Myocyte (in vitro differentiated cells): ENCODE measurements at places on chromosomes 5 and 9. TPM values are rescaled to one million over a fixed set of nuclear protein-coding genes. Genes with fewer than 3 reads are reported as not detected.

DNA sequence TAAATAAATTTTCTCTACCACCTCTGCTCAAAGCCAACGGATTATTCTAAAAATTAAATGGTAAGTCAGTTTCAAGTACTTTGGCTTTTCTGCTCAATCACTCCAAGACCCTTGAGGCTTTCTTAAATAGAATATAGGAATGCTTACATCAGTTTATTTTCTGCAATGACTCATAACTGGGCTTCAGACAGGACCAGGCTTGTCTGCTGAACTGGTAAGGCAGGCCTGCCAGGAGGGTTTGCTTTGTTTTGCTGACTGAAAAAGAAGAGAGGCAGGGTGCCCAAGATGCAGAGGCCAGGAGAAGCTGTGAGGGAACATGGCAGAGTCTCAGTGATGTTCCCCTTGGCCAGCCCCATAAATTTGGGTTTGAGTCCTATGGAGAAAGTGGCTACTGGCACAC is 60.3 kb upstream of the EPB41L4A start:
- DNase-seq, result peak; percentile 20

DNA sequence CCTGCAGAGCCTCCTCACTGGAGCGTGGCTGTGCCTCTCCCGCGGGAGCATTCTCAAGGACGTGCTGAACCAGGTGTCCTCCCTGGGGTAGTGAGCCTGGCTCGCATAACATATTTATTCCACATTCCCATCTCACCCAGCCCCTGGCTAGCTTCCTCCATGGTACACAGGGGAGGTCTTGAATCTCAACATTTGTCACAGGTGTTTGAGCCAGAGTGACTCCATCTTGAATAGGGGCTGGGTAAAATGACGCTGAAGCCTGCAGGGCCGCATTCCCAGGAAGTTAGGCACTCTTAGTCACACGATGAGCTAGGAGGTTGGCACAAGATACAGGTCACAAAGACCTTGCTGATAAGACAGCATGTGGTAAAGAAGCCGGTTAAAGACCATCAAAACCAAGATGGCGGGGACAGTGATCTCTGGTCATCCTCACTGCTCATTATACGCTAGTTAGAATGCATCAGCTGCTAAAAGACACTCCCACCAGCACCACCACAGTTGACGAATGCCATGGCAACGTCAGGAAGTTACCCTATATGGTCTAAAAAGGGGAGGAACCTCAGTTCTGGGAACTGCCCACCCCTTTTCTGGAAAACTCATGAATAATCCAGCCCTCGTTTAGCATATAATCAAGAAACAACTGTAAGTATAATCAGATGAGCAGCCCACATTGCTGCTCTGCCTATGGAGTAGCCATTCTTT is 273.8 kb upstream of the IRX4 start:
- DNase-seq, result no peak

SEMA4D gene
- total RNA-seq, result 0.27 TPM in 1 of 2 replicates, not detected in the other

HMMR gene
- 1.4 and 3.5 TPM in 2 replicates for total RNA-seq

HAVCR1 gene
- total RNA-seq, result 0.43 TPM in 1 of 2 replicates, not detected in the other

FCN2 gene
- total RNA-seq, result not detected in 2 replicates

ITGA2 gene
- total RNA-seq, result 0.21 and 0.31 TPM in 2 replicates

- DNase-seq, result no peak
Measured at GRCh38 chr5:76576996-76577395, 46.2 kb downstream of the F2RL2 start.

GRCh38 chr5:100827481-100827889 is 75.6 kb downstream of the ST8SIA4 start:
- peak; percentile 97 for DNase-seq

GRCh38 chr9:4850603-4851310 is 58.0 kb downstream of the RCL1 start:
- DNase-seq, result no peak

CDC26 gene
- 27.8 and 36.0 TPM in 2 replicates for total RNA-seq

DNA sequence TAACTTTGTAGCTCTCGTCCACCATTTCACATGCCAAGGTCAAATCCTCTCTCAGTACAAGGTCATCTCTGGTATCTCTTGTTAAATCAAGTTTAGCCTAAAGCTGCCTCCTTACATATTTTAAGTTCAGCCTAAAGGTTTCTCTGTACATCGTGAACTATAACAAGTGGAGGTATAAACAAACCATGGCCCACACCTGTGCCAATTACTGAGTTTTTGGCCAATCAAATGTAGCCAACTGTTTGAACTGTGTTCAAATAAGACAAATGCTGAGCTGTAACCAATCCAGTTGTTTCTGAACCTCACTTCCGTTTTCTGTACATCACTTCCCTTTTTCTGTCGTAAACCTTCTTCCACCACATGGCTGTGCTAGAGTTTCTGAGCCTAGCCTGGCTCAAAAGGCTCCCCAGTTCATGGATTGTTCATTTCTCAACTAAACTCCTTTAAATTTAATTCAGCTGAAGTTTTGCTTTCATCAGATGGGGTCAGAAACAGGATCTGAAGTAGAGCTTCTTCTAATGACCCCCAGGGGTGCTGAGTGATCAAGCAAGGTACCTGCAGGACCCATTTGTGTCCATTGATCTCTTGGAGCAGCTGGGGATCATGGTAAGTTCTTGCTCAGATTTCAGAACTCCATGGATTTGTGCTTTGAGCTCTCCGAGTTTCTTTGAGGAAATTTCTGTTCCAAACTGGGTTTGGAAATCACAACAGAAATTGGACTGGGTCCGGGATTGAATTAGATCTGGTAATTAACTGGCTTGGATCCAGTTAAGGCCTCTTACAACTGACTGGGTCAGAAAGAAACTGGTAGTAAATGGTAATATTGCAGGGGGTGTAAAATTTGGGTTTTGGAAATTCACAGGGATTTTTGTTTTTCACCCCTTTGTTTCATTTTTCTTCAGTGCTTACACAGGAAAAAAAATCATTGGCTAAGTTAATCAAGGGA is 11.0 kb upstream of the NANS start:
- DNase-seq, result peak; percentile 58

DNA sequence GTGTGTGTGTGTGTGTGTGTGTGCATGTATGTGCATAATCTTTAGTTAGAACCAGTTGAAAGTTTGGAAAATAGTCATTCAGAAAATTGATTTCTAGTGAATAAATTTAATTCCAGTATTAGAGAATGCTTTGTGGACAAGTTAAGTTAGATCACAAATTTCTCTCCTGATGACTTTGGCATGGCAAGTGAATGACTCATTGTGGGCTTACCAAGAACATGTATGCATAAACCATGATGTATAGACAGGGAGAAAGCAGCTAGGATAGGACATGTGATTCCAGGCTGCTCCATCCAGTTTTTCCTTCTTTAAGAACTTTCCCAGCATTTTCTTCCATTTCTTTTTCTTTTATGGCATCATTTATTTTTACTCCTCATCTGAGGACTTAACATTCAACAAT is 85.7 kb upstream of the SGCD start:
- DNase-seq, result no peak

DNA sequence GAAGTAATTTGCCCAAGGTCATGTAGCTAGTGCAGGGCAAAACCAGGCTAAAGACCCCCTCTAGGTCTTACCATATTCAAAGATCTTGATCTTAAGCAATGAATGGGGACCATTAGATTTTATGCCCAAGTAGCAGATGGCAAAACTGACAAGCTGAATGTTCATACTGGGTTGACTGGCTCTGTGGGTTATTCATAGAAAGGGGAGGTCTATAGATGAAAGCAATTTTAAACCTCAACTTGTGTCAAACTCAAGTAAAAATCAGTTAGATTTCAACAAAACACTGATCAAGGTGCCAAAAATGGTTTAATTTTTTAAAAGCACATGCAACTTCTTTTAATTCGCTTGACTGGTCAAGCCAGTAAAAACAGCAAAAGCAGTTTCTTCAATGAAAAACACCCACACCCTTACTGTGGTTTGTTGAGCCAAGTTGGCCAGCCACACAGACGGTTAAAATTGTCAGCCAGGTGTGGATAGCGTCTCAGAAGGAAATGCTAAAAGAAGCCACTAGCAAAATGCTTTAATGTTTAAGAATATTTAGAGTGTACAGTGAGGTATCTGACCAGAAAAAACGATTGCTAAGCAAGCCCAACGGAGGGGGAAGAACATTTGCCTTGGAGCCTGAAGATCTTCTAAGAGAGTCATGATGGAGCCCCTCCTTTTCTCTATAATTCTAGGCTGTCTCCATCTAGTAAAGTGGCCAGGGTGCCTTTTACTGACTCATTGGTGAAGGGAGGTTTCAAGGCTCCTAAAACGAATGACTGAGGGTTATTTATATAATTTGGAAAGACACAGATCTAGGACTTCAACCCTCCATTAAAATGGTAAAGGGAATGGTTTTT is 539.6 kb upstream of the CLINT1 start:
- no peak for DNase-seq

DNA sequence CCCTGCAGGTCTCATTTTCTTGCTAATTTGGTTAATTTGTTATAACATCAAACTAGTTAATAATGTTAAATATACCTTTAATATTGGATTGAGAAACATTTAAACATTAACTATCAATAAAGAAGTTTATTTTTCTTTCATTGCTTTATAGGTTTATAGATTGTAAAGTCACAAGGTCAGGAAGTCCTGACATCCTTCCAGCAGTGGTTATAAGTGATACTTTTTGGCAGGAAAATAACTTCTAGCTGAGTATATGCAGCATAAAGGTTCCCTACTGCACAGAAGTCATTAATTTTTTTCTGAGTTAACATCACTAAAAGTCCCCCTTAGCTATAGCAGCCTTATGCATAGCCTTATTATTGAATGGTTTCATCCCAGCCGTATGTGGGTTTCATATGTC is 85.5 kb downstream of the LNPEP start:
- no peak for DNase-seq

GRCh38 chr9:14417237-14417636 is 103.3 kb upstream of the NFIB start:
- DNase-seq, result no peak

DNA sequence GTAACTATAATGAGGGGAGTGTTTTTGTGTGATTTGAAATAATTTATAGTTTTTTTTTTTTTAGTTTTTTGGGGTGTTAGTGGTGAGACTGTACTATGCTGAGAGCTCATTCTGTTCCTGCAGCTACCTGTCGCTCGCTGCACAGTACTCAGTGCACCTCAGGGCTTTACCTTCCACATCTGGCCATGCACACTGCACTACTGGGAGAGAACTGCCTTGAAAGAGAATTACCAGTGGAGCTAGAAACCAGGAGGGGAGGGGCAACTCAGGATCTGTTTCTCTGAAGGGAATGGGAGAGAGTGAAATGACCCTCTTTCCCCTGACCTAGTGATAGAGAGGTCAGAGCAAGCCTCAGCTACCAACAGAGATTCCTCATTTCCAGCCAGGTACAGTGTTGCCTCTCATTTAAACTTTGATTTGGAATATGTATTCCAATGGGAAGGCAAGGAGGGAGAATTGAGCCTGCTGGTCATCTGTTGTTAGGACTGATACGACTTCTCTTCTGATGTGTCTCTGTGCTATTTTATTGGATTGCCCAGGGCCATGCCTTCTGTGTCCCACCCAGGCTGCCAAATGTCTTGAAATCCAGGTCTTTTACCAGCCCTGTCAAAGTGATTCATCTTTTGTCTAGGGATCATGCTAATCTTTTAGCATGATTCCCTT is 8.9 kb downstream of the ATG10 start:
- no peak for DNase-seq
